DMS 273 treated with DMSO at 0.1 percent for 48 hours (cell line): ENCODE measurements at places on chromosomes 3 and 15.

DNA sequence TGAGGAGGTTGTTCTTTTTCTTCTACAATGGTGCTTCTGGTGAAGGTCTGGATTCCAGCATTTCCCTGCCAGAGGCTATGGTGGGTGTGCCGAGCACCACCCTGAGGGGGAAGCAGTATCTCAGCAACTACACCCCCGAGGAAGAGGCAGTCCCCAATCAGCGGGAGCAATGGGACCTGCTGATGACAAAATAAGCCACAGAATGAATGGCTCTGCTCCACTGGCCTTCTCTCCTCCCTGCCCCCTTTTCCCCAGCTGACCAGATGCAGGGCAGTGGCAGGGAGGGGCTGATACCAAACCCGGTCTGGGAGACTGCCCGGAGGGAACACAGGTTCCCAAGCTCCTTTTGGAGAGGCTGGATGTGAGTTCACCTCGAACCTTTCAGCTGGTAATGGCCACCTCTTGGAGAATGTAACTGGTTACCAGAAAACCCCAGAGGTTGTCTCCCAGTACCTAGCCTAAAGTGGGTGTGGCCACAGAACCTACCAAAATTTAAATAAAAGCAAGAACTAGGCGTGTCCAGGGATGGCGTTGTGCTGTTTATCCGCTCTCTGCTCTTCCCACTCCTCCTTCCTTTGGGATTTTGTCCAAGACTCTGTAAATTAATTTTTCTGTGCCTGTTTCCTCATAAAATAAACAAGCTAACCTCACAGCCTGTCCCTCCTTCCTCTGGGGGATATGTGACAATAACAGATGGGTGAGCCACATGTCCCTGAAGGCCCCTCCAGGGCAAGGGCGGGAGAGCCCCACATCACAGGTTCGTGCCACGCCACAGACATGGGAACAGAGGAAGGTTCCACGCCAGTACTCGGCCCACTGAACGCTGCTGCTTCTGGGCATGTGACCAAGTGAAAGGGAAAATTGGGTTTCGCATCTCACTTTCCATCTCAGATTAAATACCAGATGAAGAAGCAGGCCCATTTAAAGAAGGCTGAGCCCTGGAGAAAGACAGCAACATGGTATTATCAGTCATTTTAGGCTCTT lies 35.1 kb upstream of the SPTBN5 start:
- no peak for DNase-seq

DNA sequence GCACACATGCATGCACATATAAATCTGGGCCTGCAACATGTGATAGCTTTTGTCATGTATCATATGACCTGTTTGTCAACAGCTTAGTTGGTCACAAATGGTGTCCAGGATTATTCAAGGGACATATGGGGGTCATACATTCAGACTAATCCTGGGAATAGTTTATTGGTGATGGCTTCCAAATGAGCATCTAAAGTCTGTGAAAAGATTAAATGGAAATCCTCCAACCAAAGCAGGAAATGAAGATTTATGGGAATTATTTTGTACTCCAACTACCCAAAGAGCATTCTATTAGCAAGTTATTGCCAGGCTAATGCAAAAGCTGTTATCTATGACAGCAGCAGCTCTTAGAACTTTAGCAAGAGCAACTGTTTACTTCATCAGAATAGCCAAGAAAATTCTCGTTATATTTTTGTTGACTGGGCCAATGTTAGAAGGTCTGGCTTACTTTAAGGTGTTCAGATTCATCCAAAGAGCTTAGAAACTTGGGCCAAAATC lies 7.1 kb downstream of the FSTL1 start:
- DNase-seq, result no peak

- DNase-seq, result no peak
These were observed 10.0 kb downstream of the DCP1A start for GRCh38 chr3:53337167-53337940.

GRCh38 chr3:64360280-64360679 lies 135.0 kb upstream of the PRICKLE2 start:
- DNase-seq, result no peak

DNA sequence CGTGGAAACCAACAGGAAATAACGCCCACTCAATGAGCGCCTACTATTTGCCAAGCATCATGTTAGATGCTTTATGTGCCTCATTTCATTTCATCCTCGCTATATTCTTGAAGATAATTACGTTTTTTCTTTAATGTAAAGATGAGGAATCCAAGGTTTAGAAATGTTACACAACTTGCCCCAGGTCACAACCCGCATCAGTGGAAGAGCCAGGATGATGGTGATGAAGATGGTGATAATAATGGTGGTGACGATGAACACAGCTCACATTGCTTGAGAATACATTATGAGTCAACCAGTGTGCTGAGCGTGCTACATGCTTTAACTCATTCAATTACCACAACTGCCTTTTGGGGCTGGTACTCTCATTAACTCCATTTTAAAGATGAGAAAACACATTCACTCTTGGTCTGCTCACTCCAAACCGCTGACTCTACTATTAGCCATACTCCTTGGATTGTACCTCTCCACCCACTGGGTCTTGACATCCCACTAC lies 21.5 kb upstream of the MYO1E start:
- no peak for DNase-seq

DNA sequence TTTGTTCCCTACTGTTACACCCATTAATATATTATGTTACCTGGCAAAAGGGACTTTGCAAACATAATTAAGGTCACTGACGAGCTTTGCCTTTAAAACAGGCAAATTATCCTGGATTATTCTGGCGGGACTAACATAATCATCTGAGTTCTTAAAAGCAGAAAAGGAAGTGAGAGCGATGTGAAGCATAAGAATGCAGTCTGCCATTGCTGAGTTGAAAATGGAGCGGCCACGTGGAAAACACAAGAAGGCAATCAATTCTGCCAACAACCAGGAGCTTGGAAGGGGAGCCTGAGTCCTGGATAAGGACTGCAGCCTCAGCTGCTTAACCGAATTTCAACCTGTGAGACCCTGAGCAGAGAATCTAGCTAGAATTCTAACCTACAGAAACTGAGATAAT lies 328.2 kb upstream of the WNT5A start:
- no peak for DNase-seq

DNA sequence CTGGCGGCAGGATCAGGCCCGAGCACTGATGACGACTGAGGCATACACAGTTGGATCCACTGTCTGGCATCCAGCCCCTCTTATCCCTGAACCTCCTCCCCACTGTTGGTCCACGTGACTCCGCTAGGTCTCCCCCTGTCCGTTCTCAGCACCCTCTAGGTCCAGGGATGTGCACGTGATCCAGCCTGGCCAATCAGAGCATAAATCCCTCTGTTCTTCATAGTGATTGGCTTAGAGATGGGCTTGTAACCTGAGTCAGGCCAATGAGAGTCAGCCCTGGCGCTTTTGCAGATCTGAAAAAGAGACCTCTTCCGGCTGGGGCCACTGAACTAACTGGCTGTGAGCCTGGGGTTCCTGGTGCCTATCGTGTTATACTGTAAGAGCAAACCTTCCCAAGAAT lies 20.5 kb upstream of the IQSEC1 start:
- no peak for DNase-seq

GRCh38 chr3:190853464-190853863 lies 9.0 kb downstream of the GMNC start:
- no peak for DNase-seq

DNA sequence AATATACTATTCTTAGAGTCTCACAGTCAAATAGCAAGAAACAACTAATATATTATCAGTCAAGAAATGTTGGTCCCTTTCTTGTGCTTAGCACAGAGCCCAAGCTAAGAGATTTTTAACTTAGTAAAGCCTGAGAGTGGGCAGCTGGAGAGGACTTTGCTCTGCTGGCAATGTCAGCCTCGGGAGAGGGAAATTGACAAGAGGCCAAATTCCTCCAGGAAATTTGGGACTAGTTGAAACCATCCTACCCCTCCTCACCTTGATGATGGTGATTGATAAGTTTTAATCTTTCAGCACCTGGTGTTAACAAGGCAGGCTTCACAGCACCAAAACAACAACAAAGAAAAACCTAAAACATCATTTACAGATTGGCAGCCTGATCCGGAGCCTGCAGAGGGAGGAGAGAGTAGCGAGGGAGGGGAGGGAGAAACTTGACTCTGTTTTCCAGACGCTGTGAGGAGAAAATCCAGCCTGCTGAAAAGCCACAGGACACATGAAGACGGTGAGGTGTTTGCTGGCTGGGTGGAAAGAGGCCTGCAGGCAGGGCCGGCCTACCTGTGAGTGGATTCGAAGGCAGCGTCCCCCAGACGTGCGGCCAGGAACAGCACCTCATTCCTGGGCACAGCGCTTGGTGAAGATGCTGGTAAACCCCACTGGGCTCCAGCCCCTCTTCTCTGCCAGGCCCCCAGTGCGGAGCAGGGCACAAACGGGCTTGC lies 150.9 kb downstream of the LRRC28 start:
- no peak for DNase-seq

- peak; percentile 76 for DNase-seq
These were observed 76.7 kb upstream of the VGLL4 start for GRCh38 chr3:11720304-11720898.
